LNCaP clone FGC (cell line): ENCODE measurements at places on chromosomes 11 and 22.

DNA sequence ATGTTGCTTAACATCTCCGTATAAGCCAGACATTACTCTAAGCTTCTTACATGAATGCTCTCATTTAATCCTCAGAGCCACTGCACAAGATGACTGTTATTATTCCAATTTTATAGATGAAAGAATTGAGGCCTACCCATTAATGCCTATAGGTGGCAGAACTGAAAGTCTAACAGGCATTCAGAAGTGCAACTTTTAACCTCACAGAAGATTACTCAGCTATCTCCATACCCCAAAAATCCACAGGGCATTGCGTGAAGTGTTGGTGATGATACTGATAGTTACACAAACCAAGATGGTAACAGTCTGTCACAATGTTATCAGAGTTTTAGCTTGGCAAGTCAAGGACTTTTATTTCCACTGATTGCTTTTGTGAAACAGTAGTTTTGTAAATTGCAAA, 130.5 kb downstream of the ARHGAP42 start:
- DNase-seq = no peak

GRCh38 chr11:112213753-112214152, 12.5 kb upstream of the PTS start:
- no peak for DNase-seq

DNA sequence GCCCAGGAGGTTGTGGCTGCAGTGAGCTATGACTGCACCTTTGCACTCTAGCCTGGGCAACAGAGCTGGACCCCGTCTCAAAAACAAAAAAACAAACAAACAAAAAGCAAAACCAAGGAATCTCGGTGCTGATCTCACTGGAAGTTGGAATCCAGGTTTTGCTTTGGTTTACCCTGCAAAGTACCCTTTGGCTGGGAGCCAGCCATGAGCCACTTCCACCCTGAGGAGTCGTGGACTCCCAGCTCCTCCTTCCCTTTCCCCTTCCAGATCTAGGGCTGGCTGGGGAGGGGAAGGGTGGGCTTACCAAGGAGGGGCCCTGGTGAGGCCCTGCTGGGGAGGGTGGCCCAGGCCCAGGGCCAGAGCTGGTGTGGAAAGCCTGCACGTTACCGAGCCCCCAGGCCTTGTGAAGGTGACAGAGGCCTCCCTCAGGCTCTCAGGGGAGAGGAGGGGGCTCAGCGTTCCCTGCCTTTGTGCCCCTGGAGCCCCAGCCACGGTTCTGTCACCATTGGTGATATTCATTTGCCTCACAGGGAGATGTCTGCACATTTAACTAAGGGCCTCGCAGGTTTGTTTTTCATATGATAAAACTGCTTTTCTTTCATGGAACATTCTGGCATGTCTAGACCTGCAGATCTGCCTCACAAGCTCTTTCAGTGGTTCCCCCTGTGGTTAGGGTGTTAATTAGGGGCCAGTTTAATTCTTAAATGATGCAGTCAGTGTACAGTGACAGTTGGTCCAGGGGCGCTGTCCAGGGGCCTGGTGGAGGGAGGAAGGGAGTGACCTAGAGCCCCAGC, 29.0 kb downstream of the FBLN1 start:
- no peak for DNase-seq

- no peak for DNase-seq
These were observed 476.4 kb downstream of the INSC start for GRCh38 chr11:15591112-15591537.

DNA sequence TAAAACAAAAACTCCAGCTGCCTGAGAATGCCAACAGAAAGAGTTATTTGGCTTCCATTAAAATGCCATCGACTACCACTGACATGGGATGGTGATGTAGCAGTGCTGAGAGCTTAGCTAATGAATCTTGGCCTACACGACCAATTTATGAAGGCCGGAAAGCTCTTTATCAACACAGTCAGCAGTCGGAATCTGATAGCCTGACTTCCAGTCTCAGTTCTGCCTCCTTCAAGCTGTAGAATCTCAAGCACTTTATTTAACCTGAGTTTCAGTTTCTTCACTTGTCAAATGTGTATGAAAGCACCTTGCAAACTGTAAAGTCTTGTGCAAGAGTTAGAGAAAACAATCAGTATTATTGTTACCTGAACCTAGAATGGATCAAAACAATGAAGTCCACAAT, 335.7 kb upstream of the NARS2 start:
- DNase-seq = no peak

- DNase-seq = no peak
These were observed 2.4 kb downstream of the GRK3 start for GRCh38 chr22:25566898-25567235.

GRCh38 chr11:115123641-115124040, 380.6 kb downstream of the CADM1 start:
- DNase-seq = no peak

DNA sequence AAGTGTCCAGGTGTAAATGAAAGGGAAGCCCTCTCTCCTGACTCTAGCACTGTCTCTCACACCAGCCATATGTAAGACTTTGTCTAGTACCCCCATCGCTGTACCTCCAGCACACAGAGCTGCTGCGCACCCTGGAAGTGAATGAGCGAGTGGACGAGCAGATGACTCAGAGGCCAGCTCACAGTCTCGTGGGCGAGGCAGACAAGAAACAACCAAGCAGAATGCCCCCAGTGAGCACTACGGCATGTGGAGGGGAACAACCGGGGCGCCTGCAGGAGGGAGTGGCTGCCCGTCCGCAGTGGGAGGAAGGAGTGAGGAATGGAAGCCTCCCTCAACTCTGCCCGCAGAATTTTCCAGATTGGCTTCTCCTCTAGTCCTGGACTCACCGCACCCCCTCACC, 46.4 kb downstream of the MCM5 start:
- DNase-seq = no peak

GRCh38 chr11:455566-456147, 5.6 kb downstream of the PTDSS2 start:
- DNase-seq = no peak
